ENCODE measurements at places on chromosomes 6 and 20.

- DNase-seq: no peak
Observed at GRCh38 chr6:45921691-45922281, 93.9 kb downstream of the CLIC5 start.

GRCh38 chr6:56946368-56946767, 8.5 kb upstream of the BEND6 start:
- DNase-seq: no peak

GRCh38 chr6:73200247-73200646, 25.0 kb downstream of the KHDC1L start:
- DNase-seq: no peak

GRCh38 chr6:4085332-4085700, 6.4 kb upstream of the FAM217A start:
- DNase-seq: no peak

- DNase-seq: no peak
Observed at GRCh38 chr20:16479666-16480065, 93.6 kb downstream of the KIF16B start.

DNA sequence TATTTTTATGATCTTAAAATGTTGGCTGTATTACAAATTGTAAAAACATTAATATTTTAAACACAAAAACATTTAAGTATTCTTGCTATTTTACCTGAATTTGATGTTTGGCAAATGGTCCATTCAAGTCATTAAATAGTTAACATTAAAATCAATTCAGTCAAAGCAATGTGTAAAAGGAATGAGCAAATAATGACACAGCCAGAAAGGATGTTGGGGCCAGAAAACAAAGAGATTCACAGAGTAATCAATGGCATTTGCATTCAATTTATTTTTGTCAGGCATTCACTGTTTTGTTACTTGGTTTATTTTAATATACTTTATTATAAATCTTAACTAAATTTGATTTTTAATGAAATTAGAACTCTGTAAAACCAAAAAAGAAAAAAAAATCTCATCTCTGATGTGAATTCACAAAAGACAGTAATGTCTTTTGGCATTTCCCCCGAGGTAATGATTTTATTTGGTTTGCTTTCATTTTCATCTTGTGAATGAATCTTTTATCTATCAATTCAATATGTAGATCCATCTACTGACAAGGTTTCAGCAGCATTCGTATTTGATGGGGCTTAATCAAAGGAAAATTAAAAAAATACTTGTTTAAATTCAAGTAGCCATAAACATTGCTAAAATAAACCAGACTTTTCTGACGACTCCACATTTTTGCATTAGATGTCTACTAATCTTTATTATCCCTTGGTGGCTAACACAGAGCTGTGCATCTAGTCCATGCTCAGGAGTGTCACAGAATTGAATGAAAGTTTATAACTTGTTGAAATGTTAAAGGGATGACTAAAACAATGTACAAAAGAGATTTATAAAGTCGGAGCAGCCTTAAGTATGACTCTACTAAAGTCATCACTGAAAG, 866.7 kb upstream of the GJE1 start:
- DNase-seq: no peak

- no peak for DNase-seq
Observed at GRCh38 chr20:62216636-62217566, 3.2 kb downstream of the HRH3 start.
